ENCODE measurements at places on chromosomes 5 and 9.

- no peak for DNase-seq
These were observed 240.9 kb downstream of the IRX1 start for GRCh38 chr5:3836528-3836927.

GRCh38 chr9:105693435-105694189, 729 bp upstream of the TMEM38B start:
- no peak for DNase-seq

- no peak for DNase-seq
These were observed 10.6 kb downstream of the NIPAL4 start for GRCh38 chr5:157470631-157471030.

DNA sequence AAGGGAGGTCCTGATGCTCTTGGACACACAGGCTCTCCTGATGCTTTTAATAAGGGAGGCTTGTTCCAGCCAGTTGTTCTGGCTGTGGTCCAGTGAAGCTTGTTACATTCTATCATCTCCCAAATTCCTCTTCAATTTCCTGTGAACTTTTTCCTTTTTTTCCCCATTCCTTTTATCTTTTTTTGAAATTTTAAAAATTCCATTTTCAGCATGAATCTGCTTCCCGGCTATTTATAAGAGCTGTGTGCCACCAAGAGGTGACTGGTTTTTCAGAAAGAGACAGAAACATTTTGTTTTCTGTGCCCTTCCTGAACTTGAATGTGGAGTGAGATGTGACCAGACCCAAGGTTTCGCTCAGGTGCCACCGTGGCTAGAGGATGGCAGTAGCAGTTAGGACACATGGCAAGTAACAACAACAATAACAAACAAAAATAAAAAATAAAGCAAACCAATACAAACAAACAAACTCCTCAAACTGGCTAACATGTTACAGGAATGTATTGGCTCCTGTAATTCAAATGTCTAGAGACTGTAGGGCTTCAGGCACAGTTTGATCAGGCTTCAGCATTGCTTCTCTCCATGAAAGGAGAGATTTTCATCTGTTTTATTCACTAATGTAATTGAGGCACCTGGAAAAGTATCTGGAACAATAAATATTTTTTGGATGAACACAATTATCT, 121.1 kb downstream of the BOD1 start:
- no peak for DNase-seq

DNA sequence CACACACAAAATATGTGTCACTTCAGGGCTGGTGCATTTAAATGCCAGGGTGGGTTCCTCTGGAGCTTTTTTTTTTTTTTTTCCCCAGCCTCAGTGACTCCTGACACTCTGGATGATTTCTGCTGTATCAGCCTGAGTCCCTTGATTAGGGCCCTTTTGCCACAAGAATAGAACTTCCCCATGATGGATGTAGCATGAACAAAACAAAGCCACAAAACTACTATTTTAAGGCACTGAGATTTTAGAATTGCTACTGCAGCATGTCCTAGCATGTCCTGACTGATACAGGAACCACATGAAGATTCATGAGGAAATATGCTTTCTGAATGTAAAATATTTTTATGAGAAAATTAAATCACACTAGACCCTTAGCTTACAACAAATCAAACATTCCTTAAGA, 13.9 kb upstream of the ADGRD2 start:
- no peak for DNase-seq

- no peak for DNase-seq
These were observed 140.0 kb downstream of the MUSK start for GRCh38 chr9:110808599-110808980.

- DNase-seq: no peak
These were observed 112.4 kb downstream of the ISL1 start for GRCh38 chr5:51495672-51496071.

DNA sequence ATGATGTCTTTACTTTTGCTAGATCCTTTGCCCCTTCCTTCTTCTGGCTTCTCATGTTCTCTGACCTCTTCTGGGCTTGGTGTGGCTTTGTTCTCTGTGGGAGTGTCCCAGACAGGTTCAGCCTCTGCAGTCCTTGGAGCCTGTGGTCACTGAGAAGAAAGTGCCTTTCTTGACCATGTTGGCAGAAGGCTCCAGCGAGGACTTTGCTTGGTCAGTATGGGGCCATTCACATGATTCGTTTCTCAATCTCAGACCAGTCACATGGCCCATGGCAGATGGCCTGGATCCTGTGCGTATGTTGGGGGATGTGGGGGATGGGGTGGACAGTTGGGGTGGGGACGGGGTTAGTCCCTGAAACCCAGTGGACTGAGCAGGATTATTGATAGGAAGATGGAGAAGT, 274.1 kb downstream of the ARHGAP26 start:
- DNase-seq: no peak

- no peak for DNase-seq
These were observed 61.6 kb downstream of the COL27A1 start for GRCh38 chr9:114216976-114217375.

- no peak for DNase-seq
These were observed 2.1 kb upstream of the IRX4 start for GRCh38 chr5:1884678-1885403.

DNA sequence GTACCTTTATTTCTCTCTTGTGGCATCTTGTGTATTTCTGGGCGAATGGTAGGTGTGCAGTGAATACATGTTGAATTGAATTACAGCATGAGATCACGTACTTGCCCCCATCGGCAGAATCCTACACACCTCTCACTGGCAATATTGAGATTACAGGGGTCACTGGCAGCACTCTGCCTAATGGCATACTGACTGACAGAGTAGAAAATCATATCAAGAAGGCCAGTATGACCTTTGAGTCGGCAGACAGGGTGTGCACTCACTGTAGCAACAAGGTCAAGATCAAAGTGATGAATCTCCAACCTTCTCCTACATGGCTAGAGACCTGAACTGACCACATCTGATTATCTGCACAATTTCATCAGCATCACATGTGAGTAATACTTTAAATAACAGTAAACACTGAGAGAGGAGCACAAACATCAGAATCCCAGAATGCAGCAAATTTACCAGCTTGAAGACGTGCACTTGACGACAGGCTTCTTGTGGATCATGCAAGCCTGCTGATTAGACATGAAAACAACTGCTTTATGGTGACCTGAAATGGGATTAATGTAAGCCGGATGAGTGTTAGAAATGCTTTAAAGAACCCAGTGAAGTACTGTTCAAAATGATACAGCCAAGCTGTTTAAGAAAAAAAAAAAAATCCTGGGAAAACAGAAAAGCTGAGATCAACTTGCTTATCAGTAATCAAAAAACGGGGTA, 267.1 kb upstream of the EFNA5 start:
- DNase-seq: no peak

DNA sequence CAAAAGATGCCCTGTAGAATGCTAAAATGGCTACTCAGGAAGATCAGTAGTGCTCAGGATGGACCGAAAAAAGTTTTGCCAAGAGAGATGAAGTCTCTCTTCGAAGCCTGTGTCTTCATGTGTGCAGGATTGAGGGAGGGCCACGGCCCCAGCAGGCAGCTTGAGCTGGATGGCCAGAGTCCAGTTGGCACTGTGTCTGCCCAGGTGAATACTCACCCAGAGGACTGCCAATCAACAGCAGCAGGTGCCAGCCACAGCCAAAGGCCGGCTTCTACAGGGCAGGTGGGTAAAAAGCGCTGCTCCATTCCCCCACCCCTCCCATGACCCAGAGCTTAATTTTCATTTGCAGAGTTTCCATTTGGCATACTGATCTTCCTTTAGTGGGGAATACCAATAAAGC, 287.9 kb upstream of the ZNF608 start:
- DNase-seq: no peak

DNA sequence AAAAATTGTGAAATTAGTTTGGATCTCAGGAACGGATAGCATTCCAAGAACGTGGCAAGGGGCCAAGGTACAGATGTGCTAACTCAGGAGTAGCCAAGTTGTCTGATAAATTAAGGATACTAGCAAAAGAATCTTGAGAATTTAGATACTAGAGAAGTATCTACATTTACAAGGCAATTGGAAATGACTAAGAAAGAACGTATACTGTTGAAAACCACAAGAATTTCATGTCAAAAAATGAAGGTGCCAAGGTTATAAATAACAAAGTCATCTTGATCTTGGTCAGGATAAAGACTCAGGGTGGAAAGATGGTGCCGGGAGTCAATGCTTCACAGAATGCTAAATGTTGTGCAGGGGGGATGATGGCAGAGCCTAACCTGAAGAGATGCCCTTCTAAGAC, 19.2 kb downstream of the CAPSL start:
- DNase-seq: no peak

GRCh38 chr5:134129411-134130238, 15.1 kb downstream of the TCF7 start:
- DNase-seq: no peak

DNA sequence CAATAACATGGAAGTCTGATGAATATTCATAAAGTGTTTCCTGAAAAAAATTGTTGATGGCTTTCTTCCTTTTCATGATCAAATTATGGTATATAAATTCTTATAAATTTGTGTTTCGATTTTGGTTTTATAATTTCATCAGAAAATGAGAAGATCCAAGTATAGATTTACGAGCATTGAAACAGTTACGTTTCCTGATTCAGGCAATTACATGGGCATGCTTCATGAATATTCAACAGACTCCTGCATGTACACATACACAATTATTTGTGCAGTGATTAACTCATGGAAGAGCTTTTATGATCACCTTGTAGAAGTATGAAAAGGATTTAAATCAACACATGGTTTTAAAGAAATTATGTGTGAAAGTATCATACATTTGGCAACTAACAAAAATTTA, 136.7 kb downstream of the MPDZ start:
- no peak for DNase-seq

- no peak for DNase-seq
These were observed 373.0 kb downstream of the ARRDC3 start for GRCh38 chr5:91010090-91010489.

- DNase-seq: no peak
These were observed 41.0 kb upstream of the PCSK1 start for GRCh38 chr5:96474073-96474472.

GRCh38 chr5:80249901-80250300, 5.9 kb downstream of the SERINC5 start:
- no peak for DNase-seq

DNA sequence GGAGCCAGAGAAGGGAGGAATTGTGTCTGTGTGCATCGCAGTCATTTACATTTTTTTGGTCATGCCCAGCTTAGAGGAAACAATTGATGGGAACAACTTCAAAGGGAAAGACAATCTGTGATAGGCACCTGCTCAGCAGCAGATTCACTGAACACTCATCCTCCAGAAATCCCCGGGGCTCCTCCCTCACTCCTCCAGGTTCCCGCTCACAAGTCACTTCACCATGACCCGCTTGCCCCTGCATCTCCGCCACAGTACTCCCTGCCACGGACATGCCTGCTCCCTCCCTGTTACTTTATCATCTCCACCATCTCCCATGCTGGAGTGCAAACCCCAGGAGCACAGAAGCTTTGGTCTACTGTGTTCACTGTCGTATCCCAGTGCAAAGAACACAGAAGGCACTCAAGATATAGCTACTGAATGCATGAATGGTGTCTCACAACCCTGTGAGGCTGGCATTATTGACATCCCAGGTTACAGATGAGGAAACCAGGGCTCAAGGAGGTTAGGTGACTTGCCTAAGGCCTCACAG, 16.2 kb downstream of the LHX6 start:
- no peak for DNase-seq

GRCh38 chr9:107309271-107309670, 26.2 kb downstream of the RAD23B start:
- no peak for DNase-seq

DNA sequence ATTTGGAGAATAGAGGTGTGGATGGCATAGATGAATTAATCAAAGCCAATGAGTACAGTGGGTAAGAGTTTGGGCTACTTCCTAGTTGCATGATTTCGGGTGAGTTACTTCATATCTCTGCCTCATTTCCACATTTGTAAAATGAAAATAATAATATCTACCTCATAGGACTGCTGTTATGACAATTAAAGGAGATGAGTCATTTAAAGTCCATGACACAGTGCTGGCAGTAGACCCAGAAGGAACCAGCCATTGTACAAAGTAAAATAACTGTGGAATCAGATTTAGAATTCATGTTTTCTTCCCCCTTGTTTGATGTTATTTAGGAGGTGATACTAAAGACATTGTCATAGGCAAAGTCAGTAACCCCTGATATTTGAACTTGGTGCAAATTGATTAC, 139.5 kb upstream of the SLC27A6 start:
- DNase-seq: no peak

DNA sequence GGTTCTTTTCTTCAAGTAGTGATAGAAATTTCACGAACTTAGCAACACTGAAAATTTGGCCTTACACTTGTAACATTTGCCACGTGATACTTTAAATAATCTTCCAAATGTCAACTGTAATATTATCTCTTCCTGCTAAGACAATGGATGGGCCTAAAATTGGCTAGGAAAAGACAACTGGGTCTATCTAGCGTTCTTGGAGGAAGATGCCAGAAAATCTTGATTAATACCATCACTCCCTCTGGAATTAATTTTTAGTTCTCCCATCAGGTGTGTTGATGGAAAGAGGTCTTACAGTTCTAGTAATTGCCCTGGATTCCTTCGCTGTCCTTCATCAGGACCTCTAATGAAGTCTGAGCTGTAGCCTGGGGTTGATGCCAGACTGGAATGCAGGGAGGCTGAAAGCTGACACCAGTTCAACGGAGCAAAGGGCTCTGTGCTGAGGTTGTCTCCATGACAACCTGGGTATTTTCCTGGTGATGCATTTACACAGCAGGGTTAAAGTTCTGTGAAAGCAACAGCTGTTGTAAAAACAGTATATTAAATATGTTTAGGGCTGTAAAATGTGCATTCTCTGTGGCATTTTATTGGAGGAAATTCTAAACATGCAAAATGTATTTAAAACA, 92.3 kb downstream of the GAS1 start:
- no peak for DNase-seq

GRCh38 chr9:104280178-104280560, 186.1 kb downstream of the SMC2 start:
- DNase-seq: no peak

GRCh38 chr5:62124266-62124665, 181.7 kb upstream of the KIF2A start:
- no peak for DNase-seq

DNA sequence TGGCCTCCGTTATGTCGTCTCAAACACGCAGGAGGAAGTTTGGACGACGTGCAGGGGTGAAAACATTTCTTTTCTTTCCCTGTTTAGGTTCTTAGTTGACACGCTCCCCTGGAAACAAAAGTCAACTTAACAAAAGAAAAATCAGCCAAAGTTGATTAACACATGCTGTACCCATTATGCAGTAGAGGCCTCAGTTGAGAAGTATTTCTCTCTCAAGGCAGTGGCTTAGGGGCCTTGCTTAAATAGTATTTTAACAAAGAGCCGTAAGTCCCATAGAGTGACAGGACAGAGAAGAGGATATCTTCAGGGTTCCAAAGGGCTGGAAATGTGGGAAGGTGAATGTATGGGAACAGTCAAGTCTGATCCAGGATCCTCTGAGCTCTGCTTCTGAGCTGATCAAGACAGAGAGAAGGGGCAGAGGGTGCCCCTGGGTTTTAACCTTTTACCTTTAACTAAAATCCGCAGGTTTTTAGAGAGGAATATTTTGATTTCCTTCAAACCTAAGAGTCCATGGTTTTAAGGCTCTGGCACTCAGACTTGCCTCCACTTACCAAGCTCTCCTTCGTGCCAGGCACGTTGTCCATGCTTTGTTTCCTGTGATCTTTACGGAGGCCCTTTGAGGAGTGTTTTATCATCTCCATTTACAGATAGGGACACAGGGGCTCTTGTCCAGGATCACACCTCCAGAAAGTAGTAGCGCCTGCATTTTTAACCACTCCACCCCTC, 629 bp upstream of the CD74 start:
- DNase-seq: no peak

All from activated T-helper 1 cell treated with Interleukin-2 at 50 U/mL for 16 hours (primary cell).